ENCODE measurements at places on chromosomes 1 and 21.

- DNase-seq, result no peak
Observed at GRCh38 chr1:207424570-207425131, 29.5 kb upstream of the CR2 start.

- no peak for DNase-seq
Observed at GRCh38 chr1:232524056-232524455, 105.9 kb downstream of the SIPA1L2 start.

- no peak for DNase-seq
Observed at GRCh38 chr1:12486059-12486341, 132.0 kb downstream of the DHRS3 start.

- no peak for DNase-seq
Observed at GRCh38 chr1:154151311-154151710, 3.6 kb downstream of the NUP210L start.

- no peak for DNase-seq
Observed at GRCh38 chr1:209749670-209750323, 6.1 kb upstream of the TRAF3IP3 start.
